ENCODE measurements at places on chromosomes 6 and 20.

DNA sequence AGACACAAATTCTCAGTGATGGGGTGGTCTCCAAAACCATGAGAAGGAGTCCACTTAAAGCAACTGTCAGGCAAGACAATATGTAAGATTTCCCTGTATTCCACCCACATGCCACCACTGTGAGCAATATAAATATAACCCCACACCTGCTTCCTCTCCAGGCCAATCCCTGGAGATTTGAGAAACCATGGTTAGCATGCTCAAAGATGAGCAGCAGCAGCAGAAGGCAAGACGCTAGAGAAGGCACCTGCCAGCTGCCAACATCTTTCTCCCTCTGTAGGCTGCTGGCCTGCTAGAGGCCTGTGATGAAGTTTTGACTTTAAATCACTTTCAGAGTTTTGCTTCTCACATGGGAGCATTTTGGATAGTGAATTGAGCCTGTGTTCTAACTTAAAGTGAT, 7.9 kb upstream of the SOD2 start:
- H3K4me1 ChIP-seq: no peaks in the 10 kb centered on the region
- peaks cover 8% of the 10 kb centered on the region for H3K27me3 ChIP-seq
- no peak for DNase-seq
- peaks cover 11% of the 10 kb centered on the region for H3K36me3 ChIP-seq
- H3K4me3 ChIP-seq: no peak overlapping the region

GRCh38 chr6:132785936-132786335, 12.5 kb downstream of the SLC18B1 start:
- H3K4me3 ChIP-seq: no peak overlapping the region
- peaks cover 10% of the 10 kb centered on the region for H3K4me1 ChIP-seq
- no peak overlapping the region for H3K27ac ChIP-seq
- no peak for DNase-seq
- no peaks in the 10 kb centered on the region for H3K36me3 ChIP-seq

DNA sequence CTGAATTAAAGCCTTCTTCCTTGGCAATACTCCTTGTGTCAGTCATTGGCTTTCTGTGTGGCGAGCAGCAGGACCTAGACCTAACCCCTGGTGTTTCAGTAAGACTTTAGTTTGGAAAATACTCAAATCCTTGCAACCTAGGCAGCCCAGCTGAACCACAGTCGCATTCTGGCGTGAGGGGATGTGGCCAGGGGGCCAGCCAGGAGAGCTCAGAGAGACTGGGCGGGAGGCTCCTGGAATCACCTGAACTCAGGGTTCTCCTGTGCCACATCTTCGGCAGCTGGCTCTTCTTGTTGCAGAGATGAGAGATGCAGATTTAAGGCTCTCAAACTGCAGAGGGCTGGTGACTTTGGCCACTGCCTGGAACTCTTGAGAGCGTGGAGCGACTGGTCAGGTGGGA, 102.7 kb downstream of the SYNDIG1 start:
- H3K4me3 ChIP-seq: no peak overlapping the region
- H3K27me3 ChIP-seq: peaks cover 1% of the 10 kb centered on the region
- H3K4me1 ChIP-seq: no peaks in the 10 kb centered on the region

- no peaks in the 10 kb centered on the region for H3K27me3 ChIP-seq
- H3K4me3 ChIP-seq: no peak overlapping the region
- DNase-seq: no peak
- H3K4me1 ChIP-seq: peaks cover 8% of the 10 kb centered on the region
- H3K36me3 ChIP-seq: no peaks in the 10 kb centered on the region
These were observed 509.7 kb upstream of the SULF2 start for GRCh38 chr20:48294942-48295341.

DNA sequence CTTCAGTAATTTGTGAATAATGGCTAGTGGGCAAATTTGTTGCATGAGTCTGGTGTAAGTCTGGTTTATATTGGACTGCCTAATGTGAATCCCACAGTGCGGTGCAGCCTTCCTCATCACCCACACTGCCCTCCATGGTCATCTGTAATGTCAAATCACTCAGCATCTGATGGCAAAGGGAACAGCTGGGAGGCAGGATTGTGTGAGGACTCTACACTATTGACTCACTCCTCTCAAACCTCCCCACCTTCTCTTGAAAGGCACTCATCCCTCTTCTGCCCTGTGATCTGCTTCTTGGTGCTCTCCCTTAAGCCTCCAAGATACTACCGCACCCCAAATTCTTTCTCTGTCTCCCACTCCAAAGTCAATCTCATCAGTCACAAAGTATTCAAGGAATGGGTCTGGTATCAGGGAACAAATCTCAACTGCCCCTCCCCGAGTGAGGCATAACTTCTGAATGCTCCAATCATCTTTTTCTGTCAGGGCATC, 146.0 kb upstream of the BEND6 start:
- no peak overlapping the region for H3K4me3 ChIP-seq
- no peak for DNase-seq
- no peaks in the 10 kb centered on the region for H3K27me3 ChIP-seq
- H3K4me1 ChIP-seq: peaks cover 9% of the 10 kb centered on the region
- no peaks in the 10 kb centered on the region for H3K36me3 ChIP-seq
- H3K27ac ChIP-seq: no peak overlapping the region

DNA sequence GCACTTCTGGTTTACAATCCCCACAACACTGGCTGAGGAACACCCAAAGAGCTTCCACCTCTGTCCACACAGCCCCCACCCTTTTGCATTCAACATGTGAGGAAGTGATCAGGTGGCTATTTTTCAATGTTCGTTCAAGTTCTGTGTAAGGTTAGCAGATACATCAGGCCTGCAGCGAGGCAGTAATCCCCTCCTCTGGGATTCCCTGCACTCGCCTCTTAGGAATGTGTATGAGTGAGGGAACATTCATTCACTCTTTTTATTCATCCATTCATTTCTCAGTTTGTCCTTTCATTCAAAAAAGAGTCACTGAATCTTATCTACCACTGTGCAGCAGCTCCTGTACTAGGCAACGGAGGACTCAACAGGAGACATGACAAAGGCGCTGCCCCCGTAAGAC, 236.4 kb upstream of the PRDM1 start:
- no peaks in the 10 kb centered on the region for H3K4me1 ChIP-seq
- H3K4me3 ChIP-seq: no peak overlapping the region
- H3K27me3 ChIP-seq: peaks cover 1% of the 10 kb centered on the region
- no peak overlapping the region for H3K27ac ChIP-seq

DNA sequence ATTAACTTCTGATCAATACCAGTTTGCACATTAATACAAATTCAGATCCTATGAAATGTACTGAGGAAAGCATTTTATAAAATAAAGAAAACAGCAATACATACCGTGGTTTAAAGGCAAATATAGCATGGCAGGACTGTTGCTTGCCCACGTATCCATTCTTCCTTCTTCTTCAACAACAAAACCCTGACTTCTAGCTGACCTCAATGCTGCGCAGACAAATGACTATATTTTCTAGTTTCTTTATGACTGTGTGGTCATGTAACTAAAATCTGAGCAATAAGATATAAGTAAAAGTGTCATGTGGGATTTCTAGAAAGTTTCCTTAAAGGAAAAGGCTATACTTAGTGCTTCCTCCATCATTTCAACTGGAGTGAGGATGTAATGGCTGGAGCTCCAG, 85.0 kb downstream of the CDC40 start:
- H3K36me3 ChIP-seq: peaks cover 2% of the 10 kb centered on the region
- H3K4me3 ChIP-seq: no peak overlapping the region
- H3K27ac ChIP-seq: no peak overlapping the region
- no peak for DNase-seq

- H3K4me1 ChIP-seq: no peaks in the 10 kb centered on the region
- no peaks in the 10 kb centered on the region for H3K27me3 ChIP-seq
- no peak for DNase-seq
- no peak overlapping the region for H3K4me3 ChIP-seq
- H3K36me3 ChIP-seq: peaks cover 35% of the 10 kb centered on the region
- no peak overlapping the region for H3K27ac ChIP-seq
These were observed 32.5 kb downstream of the STK38 start for GRCh38 chr6:36514554-36515456.

GRCh38 chr20:761418-762381, 6.6 kb downstream of the SLC52A3 start:
- no peak overlapping the region for H3K27ac ChIP-seq
- peaks cover 4% of the 10 kb centered on the region for H3K27me3 ChIP-seq
- H3K4me1 ChIP-seq: peaks cover 9% of the 10 kb centered on the region
- DNase-seq: no peak
- H3K36me3 ChIP-seq: no peaks in the 10 kb centered on the region

GRCh38 chr6:113813142-113813541, 44.0 kb upstream of the MARCKS start:
- H3K27ac ChIP-seq: no peak overlapping the region
- H3K27me3 ChIP-seq: peaks cover 3% of the 10 kb centered on the region
- no peaks in the 10 kb centered on the region for H3K36me3 ChIP-seq
- DNase-seq: no peak
- H3K4me3 ChIP-seq: no peak overlapping the region

DNA sequence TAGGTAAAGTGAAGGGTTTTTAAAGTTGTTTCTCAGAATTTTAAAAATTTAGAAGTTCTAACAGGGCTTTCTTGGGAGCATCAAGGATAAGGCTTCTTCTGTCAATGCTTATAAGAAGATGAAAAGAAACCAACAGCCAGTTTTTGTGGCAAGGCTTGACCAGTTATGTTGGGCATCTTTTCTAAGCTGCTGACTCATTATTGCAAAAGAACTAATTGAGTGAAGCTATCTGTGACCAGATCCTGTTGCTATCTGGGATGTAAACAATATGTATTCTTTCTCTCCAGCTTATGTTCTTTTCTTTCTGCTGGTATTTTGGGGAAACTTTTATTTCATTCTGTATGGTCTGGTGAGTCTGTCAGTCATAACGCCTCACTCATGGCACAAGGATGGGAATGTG, 643.8 kb downstream of the HDGFL1 start:
- H3K27me3 ChIP-seq: peaks cover 3% of the 10 kb centered on the region
- H3K36me3 ChIP-seq: peaks cover 13% of the 10 kb centered on the region
- peaks cover 5% of the 10 kb centered on the region for H3K4me1 ChIP-seq
- no peak overlapping the region for H3K4me3 ChIP-seq

- peak; percentile 54 for DNase-seq
- H3K36me3 ChIP-seq: peaks cover 4% of the 10 kb centered on the region
- peaks cover 20% of the 10 kb centered on the region for H3K4me1 ChIP-seq
- no peak overlapping the region for H3K27ac ChIP-seq
- H3K4me3 ChIP-seq: peak overlapping the region; percentile 90
These were observed 818 bp upstream of the MDGA1 start for GRCh38 chr6:37698264-37699137.

GRCh38 chr20:47089151-47089550, 194.5 kb downstream of the EYA2 start:
- H3K27ac ChIP-seq: no peak overlapping the region
- no peak for DNase-seq
- no peak overlapping the region for H3K4me3 ChIP-seq
- H3K4me1 ChIP-seq: no peaks in the 10 kb centered on the region
- H3K36me3 ChIP-seq: no peaks in the 10 kb centered on the region

GRCh38 chr20:48601798-48602197, 226.0 kb downstream of the PREX1 start:
- no peaks in the 10 kb centered on the region for H3K4me1 ChIP-seq
- no peak for DNase-seq
- peaks cover 8% of the 10 kb centered on the region for H3K27me3 ChIP-seq
- no peaks in the 10 kb centered on the region for H3K36me3 ChIP-seq

DNA sequence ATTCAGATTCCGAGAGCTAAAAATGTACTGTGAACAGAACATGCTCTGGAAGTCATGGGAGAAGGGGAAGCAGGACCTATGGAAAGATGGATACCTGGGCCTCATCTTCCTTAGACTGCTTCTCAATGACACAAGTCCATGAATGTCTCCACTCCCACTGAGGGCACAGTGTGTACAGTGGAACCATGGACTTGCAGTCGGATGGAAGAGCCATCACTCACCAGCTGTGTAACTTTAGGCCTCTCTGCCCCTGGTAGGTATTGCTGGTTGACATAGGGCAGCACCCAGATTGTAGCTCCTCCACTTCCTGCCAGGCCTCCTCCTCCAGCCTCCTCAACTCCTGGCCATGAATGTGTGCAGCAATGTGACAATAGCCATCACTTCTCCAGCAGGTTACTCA, 52.5 kb downstream of the MAFB start:
- H3K27ac ChIP-seq: no peak overlapping the region
- no peak overlapping the region for H3K4me3 ChIP-seq
- no peak for DNase-seq
- no peaks in the 10 kb centered on the region for H3K36me3 ChIP-seq
- peaks cover 11% of the 10 kb centered on the region for H3K27me3 ChIP-seq

DNA sequence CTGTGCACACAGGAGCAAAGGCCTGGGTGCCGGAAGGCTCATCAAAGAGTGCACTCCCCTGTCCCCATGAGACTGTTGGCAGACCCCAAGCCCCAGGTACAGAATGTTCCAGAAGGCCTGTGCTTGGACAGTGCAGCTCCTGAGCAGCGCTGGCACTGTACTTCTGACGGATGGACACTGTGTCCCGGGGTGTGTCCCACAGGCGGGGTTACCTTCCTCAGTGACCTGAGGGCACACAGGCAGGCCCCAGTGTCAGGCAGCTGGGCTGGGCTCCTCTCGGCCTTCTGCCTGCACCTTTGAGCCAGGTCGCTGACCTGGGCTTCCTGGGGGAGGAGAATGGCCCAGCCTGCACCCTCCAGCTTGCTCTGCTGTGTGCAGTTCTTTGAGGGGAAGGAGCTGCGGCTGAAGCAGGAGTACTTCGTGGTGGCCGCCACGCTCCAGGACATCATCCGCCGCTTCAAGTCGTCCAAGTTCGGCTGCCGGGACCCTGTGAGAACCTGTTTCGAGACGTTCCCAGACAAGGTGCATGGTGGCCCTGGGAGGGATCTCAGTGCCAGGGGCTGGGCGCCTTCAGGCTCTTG, 30.1 kb downstream of the PYGB start:
- H3K4me1 ChIP-seq: no peaks in the 10 kb centered on the region
- peaks cover 21% of the 10 kb centered on the region for H3K36me3 ChIP-seq
- H3K27me3 ChIP-seq: peaks cover 12% of the 10 kb centered on the region
- no peak overlapping the region for H3K27ac ChIP-seq
- H3K4me3 ChIP-seq: no peak overlapping the region

- H3K27me3 ChIP-seq: no peaks in the 10 kb centered on the region
- H3K36me3 ChIP-seq: no peaks in the 10 kb centered on the region
- peak overlapping the region; percentile 15 for H3K27ac ChIP-seq
- no peak overlapping the region for H3K4me3 ChIP-seq
- DNase-seq: no peak
- H3K4me1 ChIP-seq: peaks cover 10% of the 10 kb centered on the region
These were observed 117.9 kb downstream of the SGK1 start for GRCh38 chr6:134199848-134200606.

DNA sequence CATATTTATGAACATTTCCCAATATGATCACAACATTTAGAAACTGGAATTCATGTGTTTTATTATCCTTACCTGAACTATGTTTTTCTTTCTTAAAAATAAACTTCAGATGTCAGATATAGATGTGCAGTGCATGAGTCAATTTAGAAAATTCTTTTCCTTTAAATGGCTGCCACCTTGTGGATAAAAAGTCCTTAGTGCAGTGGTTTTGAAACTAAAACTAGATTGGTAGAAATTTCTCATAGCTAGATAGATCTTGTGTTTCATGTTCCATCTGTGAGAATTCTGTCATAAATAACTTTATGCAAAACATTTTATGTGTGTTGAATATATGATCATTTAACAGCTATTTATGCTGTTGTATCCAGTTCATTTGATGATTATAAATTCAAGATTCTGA, 134.9 kb downstream of the KLHL32 start:
- H3K27ac ChIP-seq: no peak overlapping the region
- no peaks in the 10 kb centered on the region for H3K36me3 ChIP-seq
- H3K4me3 ChIP-seq: no peak overlapping the region
- no peaks in the 10 kb centered on the region for H3K4me1 ChIP-seq
- DNase-seq: no peak
- peaks cover 3% of the 10 kb centered on the region for H3K27me3 ChIP-seq

All from endothelial cell (in vitro differentiated cells).